Right ventricle myocardium superior (tissue), 1 donor: ENCODE measurements at places on chromosomes 2 and 18. TPM values are rescaled to one million over a fixed set of nuclear protein-coding genes. Genes with fewer than 3 reads are reported as not detected.
A peak's percentile ranks its signal among the peaks of the same experiment; 100 is the strongest.

- no peak for DNase-seq
Measured at GRCh38 chr2:100741880-100742276, 78.1 kb upstream of the NPAS2 start.

TDRD15 gene
- total RNA-seq: not detected

SH3YL1 gene
- 7.4 TPM for total RNA-seq

CCBE1 gene
- total RNA-seq: 3.9 TPM

GRCh38 chr2:23096906-23097602 lies 287.9 kb upstream of the KLHL29 start:
- no peak for DNase-seq

DNA sequence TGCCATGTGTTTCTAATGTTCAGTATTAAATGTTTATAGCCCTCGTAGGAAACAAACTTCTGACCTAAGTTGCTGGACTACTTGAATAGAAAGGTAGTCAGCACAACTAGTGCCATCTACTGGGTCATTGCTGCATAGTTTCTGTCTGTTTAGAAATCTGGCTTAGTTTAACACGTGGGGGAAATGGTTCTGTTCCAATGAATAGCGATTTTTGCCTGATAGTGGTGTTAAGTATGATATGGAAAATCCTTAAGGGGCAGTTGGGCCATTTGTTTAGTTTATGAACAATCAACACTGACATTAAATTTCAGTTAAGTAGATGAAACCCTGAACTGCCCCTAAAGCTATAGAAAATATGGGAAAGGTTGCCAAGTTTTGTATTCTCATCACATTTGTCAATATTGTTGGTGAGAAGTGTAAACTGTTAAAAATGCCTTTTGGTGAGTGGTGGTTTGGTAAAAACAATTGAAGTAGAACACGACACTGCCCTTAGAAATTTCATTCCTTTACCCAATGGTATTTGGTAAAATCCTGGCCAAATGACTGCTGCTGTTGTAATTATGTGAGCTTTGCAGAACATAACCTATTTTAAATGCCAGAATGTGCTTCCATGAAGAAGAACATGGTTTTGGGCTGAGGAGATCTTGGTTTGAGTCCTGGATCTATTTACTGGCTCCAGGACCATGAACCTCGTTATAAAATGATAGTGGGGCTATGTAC lies 13.2 kb downstream of the NABP1 start:
- DNase-seq: no peak

GRCh38 chr2:120503793-120504571 lies 158.0 kb downstream of the INHBB start:
- peak; percentile 84 for DNase-seq

GRCh38 chr18:48328473-48329210 lies 80.5 kb downstream of the ZBTB7C start:
- no peak for DNase-seq
